DMS53 (cell line): ENCODE measurements at places on chromosomes 4 and X.
A peak's percentile ranks its signal among the peaks of the same experiment; 100 is the strongest.

DNA sequence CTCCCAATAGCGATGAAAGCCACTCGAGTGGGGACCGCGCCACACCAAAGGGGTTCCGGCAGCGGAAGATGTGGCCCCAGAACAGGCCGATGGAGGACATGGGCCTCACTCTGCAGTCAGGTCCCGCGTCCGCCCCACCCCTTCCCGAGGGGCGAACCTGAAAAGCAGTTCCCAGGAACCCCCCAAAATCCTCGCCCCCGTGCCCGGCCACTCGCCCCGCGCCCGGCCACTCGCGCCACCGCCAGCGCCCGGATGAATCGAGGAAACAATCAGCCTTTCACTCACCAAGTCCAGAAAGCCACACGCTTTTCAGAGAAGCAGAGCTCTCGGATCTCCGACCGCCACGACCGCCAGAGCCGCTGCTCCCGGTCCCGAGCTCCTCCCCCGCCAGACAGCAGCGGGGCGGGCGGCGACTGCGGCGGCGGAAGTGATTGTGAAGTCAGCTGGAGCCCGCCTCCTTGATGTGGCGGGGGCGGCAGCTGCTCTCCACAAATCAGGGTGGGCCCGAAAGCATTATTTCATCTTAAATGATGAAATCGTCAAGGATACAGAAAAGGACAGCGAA is at the start of gene PJA1:
Gene PJA1, minus strand, starts transcription at position 367 of the 565 bp plus-strand sequence. CDS start 2,380 bp downstream, outside the sequence.
- DNase-seq, result peak; percentile 87

DNA sequence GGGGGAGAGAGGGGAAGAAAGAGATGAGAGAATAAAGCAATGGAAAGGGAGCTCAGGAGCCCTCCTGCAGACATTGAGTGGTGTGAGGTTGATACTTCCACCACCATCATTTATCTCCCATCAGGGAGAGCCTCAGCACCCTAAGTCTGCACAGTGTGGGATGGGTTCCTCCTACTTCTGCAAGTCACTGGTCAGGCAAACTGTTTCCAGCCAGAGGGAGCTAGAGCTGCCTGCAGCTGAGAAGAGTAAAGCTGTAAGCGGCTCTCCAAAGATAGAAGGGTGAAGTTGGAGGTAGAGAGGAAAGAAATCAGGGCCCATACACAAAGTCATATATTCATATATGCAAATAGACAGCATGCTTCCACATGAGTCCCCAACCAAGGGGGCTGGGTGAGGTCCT is 21.9 kb upstream of the ZNF81 start:
- no peak for DNase-seq

DNA sequence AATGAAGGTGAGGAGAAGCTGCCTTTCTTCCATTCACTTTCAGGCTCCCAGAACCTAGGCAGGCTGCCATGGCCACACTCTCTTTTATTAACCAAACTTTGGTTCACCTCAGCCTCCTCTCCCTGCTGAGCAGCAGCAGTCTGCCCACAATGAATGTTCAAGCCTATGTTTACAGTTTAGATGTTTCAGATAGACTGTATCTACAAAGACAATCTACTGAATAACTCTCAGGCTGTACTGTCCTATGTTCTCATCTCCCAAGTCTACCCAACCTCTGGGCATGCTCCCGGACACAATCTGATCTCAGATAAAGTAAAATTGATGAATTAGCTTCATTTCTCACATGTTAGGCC is 59.2 kb upstream of the TMEM164 start:
- DNase-seq, result no peak

DNA sequence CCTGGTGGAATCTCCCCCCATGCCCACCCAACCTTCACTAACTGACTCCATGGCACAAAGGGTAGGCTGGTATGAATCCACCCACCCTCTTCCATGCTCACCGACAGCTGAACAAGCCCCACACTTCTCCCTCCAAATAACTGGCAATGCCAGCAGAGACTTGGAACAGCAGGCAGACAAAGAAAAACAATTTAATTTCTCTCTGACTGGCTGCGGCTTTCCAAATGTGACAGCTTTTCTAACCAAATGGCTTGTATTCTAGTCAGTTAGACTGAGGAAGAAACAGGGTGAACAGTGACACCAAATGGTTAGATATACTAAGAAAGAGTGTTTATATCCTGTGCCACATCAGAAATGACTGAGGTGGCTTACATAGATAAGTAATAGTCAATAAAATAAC is 199.3 kb upstream of the ADAMTS3 start:
- no peak for DNase-seq

DNA sequence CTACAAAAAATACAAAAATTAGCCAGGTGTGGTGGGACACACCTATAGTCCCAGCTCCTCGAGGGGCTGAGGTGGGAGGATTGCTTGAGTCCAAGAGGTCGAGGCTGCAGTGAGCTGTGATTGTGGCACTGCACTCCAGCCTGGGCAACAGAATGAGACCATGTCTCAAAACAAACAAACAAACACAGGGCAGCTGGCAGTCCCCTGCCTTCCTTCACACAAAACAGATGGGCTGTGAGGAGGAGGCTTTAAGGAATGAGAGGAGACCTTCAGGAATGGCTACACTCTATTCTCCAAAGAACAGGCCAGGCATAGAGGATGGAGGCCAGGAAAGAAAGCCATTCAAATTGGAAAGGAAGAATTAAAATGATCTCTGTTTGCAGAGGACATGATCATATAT is 65.6 kb upstream of the MAML3 start:
- DNase-seq, result peak; percentile 19

DNA sequence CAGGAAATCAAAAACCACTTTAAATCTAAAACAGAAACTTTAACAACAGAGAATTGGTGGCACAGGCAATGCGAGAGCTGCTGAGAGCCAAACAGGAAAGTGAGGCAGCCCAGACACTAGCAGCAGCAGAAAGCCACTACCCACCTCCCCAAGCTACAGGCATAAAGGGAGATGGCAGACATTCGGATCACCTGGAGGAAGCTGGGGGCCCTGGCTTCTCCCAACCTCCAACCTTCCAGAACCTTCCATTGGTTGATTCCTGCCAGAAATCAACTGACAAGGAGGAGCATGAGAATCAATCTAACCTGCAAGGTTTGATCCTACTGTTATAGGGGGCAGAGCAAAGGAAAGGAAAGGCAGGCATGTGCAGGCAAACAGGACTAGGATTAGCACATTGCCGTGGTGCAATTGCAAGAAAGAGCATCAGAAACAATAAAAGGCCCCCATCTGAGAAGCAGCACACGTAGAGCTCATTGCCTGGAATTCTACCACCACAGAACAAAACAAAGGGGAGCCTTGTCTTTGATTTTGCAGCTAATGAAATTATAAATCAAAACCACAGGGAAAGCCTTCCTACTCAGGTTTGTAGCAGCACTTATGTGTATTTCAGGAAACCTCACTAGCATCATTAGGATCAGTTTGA is 427.3 kb upstream of the RASGEF1B start:
- no peak for DNase-seq

DNA sequence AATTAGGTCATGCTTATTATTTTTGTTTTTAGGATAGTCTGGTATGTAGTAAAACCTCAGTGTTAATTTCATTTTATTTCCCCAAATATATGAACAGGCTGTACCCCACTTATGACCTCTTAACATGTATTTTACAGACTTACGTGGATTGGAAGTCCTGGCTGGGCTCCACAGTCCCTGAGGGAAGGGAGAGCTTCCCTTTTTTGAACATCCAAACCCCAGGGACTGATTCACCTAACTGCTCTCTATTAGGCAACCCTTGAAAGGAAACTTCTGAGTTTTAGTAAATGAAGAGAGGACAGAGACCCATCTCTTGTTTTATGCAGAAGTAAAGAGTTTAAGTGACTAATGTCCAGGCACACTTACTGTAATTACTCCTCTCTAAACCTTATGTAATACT is 233.1 kb upstream of the SPRY1 start:
- no peak for DNase-seq

DNA sequence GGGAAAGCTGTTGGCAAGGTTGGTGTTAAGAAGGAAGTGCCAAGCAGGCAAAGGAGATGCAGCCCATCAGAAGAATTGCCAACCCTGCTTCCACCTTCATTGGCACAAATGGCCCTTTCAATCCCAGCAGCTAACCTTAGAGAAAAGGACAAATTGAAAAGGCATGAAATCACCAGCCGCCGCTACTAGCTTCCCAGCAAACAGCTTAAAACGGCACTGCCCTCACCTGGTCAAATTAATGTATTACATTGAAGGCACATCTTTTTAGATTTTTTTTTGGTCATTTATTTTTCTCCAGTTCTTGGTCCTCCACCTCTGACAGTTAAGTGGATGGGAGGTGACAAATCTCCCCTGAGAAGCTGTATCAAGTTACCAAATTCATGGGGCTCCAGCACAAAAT is 51.0 kb upstream of the NHSL2 start:
- DNase-seq, result peak; percentile 74

DNA sequence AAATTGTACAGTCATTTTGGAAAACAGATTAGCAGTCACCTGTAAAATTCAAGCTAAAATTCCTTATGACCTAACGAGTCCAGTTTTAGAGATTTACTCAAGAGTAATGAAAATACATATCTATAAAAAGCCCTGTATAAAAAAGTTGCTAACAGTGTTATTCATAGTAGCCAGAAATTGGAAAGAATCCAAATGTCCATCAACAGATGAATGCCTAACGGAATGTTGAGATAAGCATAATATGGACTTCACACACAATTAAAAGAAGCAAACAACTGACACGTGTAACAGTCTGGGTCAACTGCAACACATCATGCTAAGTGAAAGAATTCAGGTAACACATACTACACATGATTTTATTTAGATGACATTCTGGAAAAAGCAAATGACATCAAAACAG is 584.8 kb upstream of the AGA start:
- no peak for DNase-seq

GRCh38 chr4:99815597-99816011 is 1.0 kb upstream of the DAPP1 start:
- DNase-seq, result peak; percentile 95

DNA sequence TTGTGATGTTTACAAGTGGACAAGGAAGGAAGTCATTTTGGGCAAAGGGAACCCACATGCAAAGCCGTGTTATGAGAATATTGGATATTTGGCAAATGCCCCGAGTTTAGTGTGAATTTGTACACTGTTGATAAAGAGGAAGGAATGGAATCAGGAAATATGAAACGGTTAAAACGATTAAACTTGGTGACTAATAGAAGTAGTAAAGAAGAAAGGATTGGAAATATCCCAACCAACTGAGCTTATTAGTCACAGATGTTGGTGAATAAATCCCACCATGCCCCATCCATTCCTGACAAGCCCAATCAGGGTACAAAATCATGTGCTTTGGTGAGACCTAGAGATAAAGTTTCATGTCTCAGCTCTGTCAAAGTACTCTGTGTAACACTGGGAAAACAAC is 22.0 kb downstream of the ARHGAP24 start:
- DNase-seq, result no peak

DNA sequence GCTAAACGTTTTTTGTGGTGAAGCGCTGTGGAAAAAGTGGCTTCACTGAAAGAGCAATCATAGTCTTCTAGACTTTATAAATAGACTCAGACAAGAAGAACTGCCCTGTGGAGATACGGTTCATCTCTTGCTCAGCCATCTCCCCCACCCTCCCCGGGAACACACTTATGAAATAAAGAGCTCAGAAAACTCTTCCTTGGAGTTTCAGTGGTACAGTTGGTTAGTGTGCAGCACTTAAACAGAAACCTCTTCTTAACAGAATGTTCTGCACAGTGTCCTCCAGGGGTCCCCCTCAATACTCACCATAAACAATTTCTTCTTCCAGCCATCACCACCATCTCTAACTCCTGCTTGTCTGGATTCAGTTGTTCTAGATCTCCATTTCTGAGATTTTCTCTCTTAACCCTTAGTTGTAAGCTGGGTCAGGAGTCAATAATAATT is 313.0 kb downstream of the ARHGAP10 start:
- DNase-seq, result peak; percentile 8

DNA sequence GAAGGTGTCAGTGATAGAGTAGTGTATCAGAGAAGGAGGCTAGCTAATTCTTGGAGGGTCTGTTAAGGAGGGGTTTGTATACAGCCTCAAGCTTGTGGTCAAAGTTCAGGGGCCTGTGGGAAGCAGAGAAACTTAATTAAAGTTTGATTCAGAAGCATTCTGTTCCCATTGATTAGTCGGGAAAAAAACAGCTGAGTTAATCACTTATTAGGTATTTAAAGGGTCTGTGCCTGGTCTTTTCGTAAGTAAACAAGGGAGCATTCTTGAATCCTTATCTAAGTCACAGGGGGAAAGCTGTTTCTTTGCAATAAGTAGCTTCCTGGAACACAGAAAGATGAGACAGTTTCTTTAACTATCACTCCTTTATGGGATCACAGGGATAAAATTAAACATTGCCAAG is 492.1 kb downstream of the PCDH10 start:
- no peak for DNase-seq

DNA sequence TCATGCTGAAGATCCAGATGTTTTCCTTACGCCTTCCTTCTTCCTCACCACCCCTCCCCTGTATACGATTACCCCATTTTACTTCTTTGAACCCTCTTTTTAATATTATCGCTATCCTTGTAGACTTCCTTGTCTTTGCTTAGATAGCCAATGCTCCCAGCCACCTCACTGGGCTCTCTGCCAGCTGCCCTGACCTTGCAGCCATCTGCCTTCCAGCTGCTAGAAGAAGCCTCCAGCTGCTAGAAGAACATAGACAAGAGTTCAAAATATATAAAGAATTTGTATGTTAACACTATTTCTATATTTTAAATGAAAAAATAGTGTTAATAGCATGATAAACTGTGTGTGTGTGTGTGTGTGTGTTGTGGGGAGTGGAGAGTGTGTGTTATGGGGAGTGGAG is 374.7 kb downstream of the ANKRD50 start:
- peak; percentile 68 for DNase-seq

- DNase-seq, result peak; percentile 55
Measured at GRCh38 chr4:151276787-151277562, at the start of gene PRSS48. Gene PRSS48, plus strand, starts transcription at chr4:151277161. Its CDS starts 12 bp downstream, at chr4:151277173.

DNA sequence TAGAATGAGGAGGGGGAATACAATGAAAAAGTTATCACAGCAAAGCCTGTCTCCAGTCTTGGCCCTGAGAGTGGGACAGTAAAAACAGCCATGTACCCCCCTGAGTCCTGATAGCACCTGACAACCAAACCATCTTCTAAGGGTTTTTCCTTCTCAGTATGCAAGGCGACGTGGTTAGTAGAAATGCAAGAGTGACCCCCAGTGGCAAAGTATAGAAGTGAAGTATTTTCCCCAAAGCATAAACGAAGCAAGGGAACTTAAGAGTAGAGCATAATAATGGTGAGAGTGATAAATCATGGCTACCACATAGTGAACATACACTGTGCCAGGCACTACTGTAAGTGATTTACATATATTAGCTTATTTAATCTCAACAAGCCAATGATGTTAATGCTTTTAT is 52.8 kb downstream of the FAM47C start:
- peak; percentile 71 for DNase-seq

GRCh38 chr4:74111306-74111975 is 12.4 kb upstream of the CXCL2 start:
- peak; percentile 38 for DNase-seq

DNA sequence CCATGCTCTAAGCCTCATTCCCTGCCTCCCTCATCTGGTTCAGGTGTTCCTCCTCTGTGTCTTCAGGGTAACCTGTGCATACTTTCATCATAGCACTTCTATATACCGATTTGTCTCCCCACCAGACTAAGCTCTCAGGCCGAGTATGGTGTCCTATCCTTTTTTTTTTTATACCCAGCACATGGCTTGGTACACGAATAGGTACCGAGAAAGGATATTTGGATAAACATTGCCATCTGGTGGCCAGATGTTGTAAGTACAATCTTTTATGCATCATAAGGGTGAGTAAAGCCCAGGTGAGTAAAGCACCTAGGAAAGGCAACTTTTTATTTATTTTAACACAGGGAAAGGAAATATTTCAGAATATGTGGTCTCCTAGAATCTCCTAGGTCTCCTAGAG is 68.4 kb downstream of the MID2 start:
- peak; percentile 76 for DNase-seq
